Vagina (tissue), 2 donors: ENCODE measurements at places on chromosomes 16 and 17.

DNA sequence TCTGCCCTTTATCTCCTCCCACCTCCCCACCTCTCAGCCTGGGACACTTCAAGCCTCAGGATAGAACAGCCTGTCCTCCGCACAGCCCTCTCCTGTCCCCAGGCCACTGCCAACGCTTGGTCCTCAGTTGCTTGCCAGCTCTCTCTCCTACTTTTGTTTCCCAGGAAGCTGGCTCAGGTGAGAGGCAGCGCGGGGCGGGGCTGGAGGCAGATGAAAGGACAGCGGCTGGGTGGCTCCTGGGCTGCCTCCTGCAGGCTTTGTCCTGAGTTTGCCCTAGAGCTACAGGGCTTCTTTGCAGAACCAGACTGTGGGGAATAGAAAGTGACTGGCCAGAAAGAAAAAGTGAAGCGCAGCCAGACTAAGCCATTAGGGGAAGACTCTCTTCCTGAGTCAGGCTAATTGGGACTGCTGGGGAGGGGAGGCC, 48.2 kb upstream of the CDC42EP4 start:
- no peak for DNase-seq

- no peak for DNase-seq
These were observed 2.8 kb upstream of the SOCS3 start for GRCh38 chr17:78362671-78363070.

DNA sequence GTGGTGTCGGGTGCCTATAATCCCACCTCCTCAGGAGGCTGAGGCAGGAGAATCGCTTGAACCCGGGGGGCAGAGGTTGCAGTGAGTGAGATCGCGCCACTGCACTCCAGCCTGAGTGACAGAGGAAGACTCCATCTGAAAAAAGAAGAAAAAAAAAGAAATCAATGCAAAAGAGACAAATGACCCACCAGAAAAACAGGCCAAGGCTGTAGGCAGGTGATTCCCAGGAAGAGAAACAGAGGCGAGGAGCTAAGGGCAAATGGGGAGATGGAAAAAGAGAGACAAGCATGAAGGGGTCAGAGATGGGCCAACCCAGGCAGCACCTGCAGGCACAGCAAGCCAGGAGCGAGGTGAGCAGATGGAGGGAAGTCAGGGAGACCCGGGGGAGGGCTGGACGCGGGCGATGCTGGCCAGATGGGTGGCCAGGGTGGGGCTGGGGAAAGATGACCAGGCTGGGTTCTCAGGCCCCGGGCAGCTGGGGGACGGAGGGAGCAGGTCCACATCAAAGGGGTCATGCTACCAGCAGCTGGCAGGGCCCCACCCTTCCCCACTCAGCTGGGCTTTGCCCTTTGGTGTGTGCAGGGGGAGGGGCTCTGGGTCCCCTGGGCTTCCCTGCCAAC, 25.5 kb downstream of the MYBBP1A start:
- DNase-seq = no peak

DNA sequence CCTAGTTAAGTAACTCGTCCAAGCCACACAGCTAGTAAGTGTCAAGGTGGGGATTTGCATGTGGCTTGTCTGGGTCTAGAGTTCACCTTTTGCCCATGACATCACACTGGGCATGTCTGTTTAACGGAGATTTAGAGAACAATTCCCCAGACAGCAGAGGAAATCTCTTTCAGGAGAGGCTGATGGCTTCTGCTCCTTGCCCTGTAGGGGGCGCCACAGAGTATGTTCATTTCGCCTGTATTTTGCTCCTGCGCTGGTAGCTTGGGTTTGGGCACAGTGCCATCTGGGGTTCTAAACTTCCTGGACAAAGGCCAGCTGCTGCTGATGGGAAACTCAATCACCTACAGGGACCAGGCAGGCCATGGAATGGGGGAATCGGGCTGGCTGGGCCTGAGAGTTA, 20.4 kb downstream of the OTOA start:
- no peak for DNase-seq

GRCh38 chr17:6000426-6000825, 69.8 kb upstream of the WSCD1 start:
- DNase-seq = no peak

GRCh38 chr16:50670476-50670875, 10.6 kb downstream of the SNX20 start:
- no peak for DNase-seq

DNA sequence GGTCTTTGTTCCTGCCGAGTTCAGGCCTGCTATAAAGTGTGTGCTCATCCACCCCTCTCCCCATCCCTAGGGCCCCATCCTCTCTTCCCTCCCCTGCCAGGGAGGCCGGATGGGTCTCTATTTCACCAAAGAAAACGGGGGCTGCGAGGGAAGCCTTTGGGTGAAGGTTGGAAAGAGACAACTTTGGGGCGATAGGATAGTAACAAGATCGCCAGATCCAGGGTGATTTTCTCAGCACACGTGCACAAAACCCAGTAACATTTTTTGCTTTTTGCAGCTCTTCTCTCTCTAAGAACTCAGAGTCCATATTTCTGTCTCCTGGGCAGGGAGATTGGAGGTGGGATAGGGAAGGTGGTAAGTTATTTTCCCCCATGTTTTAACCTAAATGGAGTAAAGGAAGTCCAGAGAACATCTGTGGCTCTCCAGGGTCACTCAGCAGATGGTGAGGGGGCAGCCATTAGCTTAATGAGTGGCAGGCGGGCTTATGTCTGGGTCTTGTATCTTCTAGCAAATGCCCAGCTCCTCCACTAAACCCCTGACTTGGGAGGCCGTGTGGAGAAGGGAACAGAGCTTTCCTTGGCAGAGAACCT, 6.9 kb downstream of the CCR7 start:
- DNase-seq = no peak

GRCh38 chr16:55000595-55000994, 69.9 kb downstream of the IRX5 start:
- no peak for DNase-seq

GRCh38 chr17:38550661-38551060, 55.1 kb downstream of the SRCIN1 start:
- no peak for DNase-seq

DNA sequence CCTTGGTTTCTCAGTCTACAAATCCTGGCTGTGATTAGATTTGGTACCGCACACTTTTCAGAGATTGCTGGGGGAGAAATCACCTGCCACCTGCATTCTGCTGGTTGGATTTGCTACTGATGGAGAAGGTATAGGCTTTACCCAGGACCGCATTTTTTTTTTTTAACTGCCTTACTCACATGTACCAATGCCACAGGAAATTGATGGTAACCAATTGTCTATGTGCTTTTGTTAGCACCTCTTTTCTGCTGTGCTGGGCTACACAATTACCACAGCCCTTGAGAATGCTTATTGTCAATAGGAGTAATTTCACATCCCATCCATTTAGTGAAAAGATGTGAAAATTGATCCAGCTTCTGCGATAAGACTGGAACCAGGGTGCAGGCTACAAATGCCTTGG, 74.4 kb upstream of the TANC2 start:
- peak; percentile 5 for DNase-seq

DNA sequence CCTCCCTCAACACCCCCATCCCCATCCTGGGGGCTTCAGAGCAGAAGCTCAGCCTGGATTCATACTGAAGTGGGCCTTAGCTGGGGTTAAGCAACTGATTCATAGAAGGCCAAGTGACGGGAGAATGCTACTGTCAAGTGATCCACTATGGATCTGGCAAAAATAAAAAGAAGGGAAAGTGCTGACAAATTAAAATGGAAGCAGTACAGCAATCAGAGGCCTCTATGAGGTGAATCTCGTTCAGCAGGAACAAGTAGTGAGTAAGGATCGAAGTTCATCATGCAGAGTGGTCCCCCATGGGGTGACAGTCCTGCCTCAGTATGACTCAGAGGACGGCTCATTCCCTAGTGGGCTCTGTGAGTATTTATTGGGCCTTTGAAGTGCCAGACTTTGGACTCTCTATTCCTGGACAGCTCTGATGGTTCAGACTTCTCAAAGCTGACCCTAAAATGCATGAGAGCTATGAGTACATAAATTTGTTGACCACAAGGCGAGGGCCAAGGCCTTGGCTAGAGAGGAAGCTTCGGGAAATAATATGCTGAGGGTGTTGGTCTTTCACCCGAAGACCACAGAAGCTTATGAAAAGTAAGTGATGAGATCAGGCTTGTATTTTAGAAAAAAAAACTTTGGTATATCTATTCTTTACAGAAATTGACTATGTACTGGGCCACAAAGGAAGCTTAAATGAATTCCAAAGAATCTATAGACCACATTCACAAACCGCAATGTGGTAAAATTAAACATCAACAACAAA, 5.3 kb upstream of the NSMCE1 start:
- DNase-seq = no peak

GRCh38 chr16:27108826-27109665, 42.3 kb downstream of the C16orf82 start:
- no peak for DNase-seq

DNA sequence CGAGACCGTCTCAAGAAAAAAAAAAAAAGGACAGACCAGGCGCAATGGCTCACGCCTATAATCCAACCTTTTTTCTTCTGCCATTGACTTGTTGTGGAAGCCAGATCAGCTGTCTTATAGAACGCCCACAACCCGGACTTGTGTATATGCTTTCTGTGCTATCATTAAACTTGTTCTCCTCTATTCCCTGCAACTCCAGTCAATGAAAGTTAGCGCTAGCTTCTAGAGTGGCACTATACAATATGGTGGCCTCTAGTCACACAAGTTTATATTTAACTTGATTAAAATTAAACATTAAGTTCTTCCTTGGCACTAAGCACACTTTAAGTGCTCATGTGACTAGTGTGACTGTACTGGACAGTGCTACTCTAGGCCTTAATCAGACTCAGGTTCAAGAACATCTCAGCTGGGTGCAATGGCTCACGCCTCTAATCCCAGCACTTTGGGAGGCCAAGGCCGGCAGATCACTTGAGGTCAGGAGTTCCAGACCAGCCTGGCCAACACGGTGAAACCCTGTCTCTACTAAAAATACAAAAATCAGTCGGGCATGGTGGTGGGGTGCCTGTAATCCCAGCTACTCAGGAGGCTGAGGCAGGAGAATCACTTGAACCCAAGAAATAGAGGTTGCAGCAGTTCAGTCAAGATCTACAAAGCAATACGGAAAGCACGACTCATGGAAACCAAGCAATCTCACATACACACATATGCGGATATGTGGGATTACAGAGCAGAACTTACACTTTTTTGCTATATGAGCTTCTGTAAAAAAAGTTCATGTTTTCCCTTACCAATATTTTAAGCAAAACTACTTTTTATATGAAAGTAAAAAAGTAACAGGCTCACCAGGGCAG, 18.8 kb upstream of the GLG1 start:
- DNase-seq = no peak

GRCh38 chr17:27360507-27360906, 66.6 kb downstream of the WSB1 start:
- no peak for DNase-seq

DNA sequence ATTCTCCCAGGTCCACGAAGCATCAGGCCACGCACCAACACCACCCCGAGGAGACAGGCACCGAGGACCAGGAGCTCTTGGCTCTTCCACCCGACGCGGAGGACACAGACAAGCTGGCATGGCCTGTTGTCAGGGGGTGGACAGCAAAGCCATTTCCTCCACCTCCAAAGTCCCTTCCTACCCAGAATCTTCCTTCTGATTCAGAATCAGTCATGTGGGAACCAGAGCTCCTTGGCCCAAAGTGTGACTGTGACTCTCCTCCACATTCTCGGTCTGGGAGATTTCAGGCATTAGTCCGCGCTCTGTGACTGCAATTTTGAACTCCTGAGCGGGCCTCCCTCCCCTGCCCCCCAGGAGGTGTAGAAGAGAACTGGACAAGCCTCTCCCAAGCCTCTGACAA, 9.2 kb downstream of the DNAH17 start:
- no peak for DNase-seq

GRCh38 chr16:49890876-49891275, 35.0 kb upstream of the ZNF423 start:
- no peak for DNase-seq

GRCh38 chr16:67277999-67278772, 1.1 kb upstream of the PLEKHG4 start:
- no peak for DNase-seq

GRCh38 chr17:74712756-74713155, at the start of gene CD300LF:
TSS of gene CD300LF (minus strand) at chr17:74712923. CDS start at chr17:74712866, 57 bp downstream.
- DNase-seq = no peak

- no peak for DNase-seq
These were observed 29.6 kb upstream of the SHISA9 start for GRCh38 chr16:12871784-12872183.

GRCh38 chr16:51120730-51121347, 30.2 kb downstream of the SALL1 start:
- DNase-seq = no peak

DNA sequence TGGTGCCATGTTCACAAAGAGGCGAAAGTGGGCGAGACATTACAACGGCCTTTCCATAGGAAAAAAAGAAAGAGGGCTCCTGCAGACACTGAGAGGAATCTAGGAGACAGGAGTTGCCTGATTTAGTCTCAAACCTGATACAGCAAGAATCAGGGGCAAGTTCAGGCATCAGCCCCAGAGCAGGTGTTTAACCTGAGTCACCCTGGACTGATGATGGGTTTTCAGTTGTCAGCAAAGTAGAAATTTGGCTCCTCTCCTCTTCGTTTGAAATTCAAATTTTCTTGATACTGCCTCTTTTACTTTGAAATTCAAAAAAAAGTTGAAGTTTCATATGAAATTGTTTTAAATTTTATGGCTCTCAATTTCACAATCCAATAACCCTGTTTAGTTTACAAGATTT, 189.5 kb downstream of the ABCC12 start:
- no peak for DNase-seq

- DNase-seq = no peak
These were observed 22.1 kb downstream of the EMP2 start for GRCh38 chr16:10558305-10558704.

DNA sequence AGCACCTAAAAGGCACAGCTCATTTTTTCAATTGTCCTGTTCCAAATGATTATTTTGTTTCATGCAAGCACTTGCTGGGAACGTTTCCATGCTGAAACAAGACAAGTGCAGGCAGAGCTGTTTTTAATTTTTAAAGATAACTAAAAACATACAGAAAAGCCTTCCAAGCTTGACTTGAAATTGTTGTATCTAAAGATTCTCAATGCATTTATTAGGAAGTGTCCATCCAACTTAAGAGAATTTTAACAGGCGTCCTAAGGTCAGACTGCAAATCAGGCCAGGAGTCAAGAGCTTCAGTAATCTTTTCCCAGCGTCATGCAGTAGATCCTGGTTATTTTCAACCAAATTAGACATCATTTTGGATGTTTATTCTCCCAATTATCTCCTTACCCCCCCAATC, 702.8 kb downstream of the KCNJ2 start:
- DNase-seq = no peak

DNA sequence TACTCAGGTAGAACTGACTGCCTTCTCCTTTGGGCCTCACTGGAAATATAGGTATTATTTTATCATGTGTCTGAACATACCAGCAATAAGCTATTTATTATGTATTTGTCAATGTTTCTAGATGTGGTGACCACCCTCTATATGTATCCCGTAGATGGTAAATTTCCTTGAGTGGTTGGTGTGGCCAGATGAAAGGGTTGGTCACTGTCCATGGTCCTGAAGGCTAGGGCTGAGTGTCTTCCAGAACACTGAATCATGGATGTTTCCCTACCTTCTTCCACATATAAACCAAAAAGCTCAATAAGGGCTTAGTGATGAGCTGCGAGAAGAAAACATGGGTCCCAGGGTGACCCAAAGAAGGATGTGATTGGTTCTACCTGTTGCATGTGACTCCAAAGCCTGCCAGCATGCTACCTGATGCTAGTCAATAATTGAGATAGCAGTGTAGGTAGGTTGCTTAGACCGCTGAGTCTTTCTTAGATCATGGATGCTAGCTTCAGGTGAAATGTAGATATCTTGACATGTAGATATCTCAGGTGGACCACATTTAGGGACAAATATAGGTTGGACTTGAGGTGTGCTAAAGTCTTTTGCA, 150.3 kb downstream of the ASIC2 start:
- DNase-seq = no peak

GRCh38 chr17:79029327-79030009, 5.5 kb downstream of the C1QTNF1 start:
- no peak for DNase-seq

GRCh38 chr17:36212966-36213365, 2.1 kb downstream of the CCL4L2 start:
- no peak for DNase-seq
